ENCODE measurements at places on chromosomes 13 and 19.

DNA sequence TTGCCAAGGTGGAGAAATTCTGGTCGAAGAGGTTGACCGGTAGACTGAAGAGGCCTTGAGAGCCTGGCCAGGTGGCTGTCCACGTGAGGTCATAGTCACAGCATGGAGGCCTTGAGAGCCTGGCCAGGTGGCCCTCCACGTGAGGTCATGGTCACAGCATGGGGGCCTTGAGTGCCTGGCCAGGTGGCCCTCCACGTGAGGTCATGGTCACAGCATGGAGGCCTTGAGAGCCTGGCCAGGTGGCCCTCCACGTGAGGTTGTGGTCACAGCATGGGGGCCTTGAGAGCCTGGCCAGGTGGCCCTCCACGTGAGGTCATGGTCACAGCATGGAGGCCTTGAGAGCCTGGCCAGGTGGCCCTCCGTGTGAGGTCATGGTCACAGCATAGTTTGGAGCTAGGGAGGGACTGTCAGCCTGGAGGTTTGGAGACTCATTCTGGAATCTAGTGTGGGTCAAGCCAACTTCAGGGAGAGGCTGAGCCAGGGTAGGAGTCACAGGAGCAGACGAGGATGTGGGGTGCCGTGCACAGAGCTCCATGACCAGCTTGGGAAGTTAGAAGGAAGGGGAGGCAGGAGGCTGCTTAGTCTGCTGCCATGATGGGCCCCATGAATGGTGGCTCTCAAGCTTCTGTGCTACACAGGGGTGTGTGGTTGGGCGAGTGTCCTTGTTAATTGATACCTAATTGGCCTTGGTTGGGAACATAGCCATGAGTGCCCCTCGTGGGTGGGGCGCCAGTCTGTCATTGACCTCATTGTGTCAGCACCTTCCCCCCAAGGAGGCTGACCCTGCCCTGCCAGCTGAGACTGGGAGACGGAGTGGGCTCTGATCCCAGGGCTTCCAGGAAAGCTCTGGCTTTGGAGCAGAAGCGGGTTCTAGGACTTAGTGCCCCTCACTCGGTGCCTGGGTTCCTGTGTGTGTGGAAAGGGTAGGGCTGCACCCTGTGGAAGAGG, 4.0 kb downstream of the LENG9 start:
- no peak for DNase-seq

- no peak for DNase-seq
Measured at GRCh38 chr13:78420814-78421213, 182.5 kb downstream of the POU4F1 start.

DNA sequence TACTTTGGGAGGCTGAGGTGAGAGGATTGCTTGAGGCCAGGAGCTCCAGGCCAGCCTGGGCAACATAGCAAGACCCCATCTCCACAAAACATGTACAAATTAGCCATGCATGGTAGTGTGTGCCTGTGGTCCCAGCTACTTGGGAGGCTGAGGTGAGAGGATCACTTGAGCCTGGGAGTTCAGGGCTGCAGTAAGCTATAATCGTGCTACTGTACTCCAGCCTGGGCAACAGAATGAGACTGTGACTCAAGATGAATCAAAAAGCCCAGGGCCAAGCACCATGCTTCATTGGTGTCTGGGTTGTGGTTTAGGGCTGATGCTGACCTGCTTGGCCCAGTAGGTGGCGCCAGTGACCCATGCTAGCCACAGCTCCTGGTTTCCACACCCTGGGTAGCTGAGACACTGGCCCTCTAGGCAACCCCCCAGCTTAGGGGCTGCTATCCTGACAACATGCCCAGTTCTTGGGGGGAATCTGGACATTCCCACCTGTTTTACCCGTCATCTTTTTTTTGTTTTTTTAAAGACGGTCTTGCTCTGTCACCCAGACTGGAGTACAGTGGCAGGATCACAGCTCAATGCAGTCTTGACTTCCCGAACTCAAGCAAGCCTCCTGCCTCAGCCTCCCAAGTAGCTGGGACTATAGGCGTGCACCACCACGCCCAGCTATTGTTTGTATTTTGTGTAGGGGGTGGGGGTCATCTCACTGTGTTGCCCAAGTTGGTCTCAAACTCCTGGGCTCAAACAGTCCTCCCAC, 5.5 kb downstream of the CCDC124 start:
- no peak for DNase-seq

DNA sequence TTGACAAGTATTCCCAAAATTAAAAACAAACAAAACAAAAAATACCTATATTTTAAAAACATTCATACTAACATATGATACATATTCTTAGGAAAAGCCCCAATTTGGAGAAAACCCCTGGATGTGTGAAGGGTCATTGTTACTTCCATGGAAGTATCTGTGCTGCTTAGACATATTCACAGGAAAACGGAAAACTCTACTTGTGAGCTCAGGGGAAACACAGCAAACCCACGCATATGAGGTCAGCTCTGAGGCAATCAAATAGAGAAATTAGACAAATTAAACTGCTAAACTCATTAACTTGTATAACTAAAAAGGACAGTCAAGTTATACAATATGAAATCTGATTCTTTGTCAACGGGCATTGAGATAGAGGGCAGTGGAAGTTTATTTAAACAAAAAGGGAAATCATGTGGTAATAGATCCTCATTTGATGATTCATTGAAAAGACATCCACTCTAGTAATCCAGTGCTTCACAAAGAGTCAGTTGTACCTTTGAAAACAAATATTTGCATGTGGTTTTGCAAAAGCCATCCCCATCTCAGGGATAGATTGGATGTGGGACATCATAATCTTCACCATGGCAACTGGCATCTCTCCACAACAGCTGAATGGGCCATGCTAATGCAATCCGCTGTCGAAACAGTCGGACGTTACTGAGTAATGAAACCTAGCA, 423.4 kb downstream of the ITGBL1 start:
- DNase-seq, result no peak

GRCh38 chr19:40278361-40279035, 6.6 kb downstream of the AKT2 start:
- no peak for DNase-seq
